ENCODE measurements at places on chromosomes 6 and 20. TPM values are rescaled to one million over a fixed set of nuclear protein-coding genes. Genes with fewer than 3 reads are reported as not detected.

MROH8 gene
- 6.9 TPM for polyA plus RNA-seq

CDSN gene
- 0.08 TPM for polyA plus RNA-seq

NKAPL gene
- polyA plus RNA-seq, result 1.5 TPM

RAET1G gene
- polyA plus RNA-seq, result not detected

CEP43 gene
- polyA plus RNA-seq, result 5.7 TPM

ABHD16B gene
- 0.53 TPM for polyA plus RNA-seq

IL20RA gene
- polyA plus RNA-seq, result 7.0 TPM

GRM4 gene
- 2.2 TPM for polyA plus RNA-seq

COL11A2 gene
- 3.1 TPM for polyA plus RNA-seq

MYO6 gene
- polyA plus RNA-seq, result 18.3 TPM

BPIFB3 gene
- polyA plus RNA-seq, result not detected

FRK gene
- 0.72 TPM for polyA plus RNA-seq

EEF1A2 gene
- 86.9 TPM for polyA plus RNA-seq

PNPLA1 gene
- not detected for polyA plus RNA-seq

COL19A1 gene
- 0.04 TPM for polyA plus RNA-seq

IL17A gene
- not detected for polyA plus RNA-seq

GPX6 gene
- not detected for polyA plus RNA-seq

NOX3 gene
- polyA plus RNA-seq, result not detected

COQ3 gene
- 6.4 TPM for polyA plus RNA-seq

PNLDC1 gene
- polyA plus RNA-seq, result 1.7 TPM

MAFB gene
- polyA plus RNA-seq, result 7.9 TPM
